ENCODE measurements at places on chromosomes 12 and 14.

DNA sequence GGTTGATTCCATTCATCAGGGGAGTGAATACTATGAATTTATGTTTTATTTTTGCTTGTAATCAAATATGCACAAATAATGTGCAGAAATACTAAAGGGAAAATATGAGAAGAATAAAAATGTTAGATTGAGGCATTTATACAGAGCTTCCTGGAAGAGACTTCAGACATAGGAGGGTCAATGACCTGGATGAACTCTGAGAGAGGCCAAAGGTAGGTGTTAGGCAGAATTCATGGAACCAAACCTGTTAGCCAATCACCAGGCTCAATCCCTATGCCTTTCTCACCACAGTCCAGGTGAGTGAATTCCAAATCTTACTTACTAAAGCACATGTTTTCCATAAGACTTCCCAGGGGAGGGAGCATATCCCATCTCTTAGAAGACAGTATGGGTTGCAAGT lies 130.4 kb upstream of the NTF3 start:
- no peak overlapping the region for H3K27ac ChIP-seq
- no peaks in the 10 kb centered on the region for H3K36me3 ChIP-seq
- no peaks in the 10 kb centered on the region for H3K4me1 ChIP-seq
- H3K27me3 ChIP-seq: no peaks in the 10 kb centered on the region
- DNase-seq: no peak

- H3K36me3 ChIP-seq: no peaks in the 10 kb centered on the region
- H3K27ac ChIP-seq: no peak overlapping the region
- DNase-seq: no peak
- H3K4me3 ChIP-seq: no peak overlapping the region
- no peaks in the 10 kb centered on the region for H3K27me3 ChIP-seq
These were observed 227.1 kb downstream of the NUBPL start for GRCh38 chr14:31788340-31788739.

GRCh38 chr12:6358881-6359280 lies 16.5 kb downstream of the SCNN1A start:
- peaks cover 8% of the 10 kb centered on the region for H3K4me1 ChIP-seq
- H3K4me3 ChIP-seq: no peak overlapping the region
- H3K27me3 ChIP-seq: no peaks in the 10 kb centered on the region

DNA sequence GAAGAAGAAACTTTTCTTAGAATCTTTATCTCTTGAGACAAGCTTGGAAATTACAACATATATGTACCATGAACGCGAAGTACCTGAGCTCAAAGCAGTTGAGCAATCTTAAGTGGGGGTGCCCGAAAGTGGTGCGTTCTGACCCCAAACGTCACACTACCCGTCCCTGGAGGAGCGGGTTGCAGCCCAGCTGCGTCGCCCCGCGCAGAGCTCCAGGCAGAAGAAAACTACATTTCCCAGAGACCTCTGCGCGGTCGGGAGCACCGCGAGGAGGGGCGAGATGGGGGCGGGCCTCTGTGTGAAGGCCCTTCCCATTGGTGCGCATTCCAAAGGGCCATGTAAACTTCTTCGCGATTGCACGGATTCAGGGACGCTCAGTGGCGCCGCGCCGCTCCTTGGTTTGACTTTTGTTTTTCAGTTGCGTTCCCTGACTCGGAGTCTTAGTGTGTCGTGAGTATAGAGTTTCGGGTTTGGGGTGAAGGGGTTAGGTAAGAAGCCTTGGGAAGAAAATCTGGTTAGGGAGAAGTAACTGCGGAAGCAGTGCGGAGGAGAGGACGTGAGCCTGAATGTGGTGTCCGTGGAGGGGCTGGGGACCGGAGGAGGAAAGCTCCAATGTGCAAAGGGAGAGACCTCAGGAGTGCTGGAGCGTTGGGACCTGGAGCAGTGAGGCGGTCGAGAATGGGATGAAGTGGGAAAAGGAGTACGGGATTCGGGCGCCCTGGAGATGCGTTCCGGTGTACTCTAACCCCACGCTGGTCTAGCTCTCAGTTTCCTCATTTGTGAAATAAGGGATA lies at the start of gene CCDC77:
CCDC77 (plus strand) TSS at position 410 of the 794 bp plus-strand sequence. CDS start 7,740 bp downstream, outside the sequence.
- H3K4me3 ChIP-seq: peak within 1 kb of the TSS; percentile 82
- peaks cover 6% of the 10 kb centered on the region for H3K4me1 ChIP-seq
- no peaks in the 10 kb centered on the region for H3K27me3 ChIP-seq
- no peaks in the 10 kb centered on the region for H3K36me3 ChIP-seq
- DNase-seq: peak; percentile 72

DNA sequence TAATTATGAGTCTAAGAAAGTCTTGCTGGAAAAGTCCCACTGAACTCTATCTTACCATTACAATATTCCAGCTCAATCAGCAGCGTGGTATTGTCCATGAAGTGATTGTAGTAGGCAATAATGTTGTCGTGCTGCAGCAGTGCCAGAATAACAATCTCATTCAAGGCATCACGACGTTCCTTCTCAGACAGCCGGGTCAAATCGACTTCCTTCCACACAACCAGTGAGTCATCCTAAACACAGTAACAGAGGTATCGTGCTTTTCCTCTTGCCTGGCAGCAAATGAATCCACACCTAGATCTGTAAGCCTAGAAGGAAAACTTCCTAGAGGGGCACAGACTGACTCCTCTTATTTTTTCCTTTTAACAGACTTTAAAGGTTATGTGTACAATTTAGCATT lies 2.9 kb downstream of the NEK9 start:
- no peak for DNase-seq
- H3K27me3 ChIP-seq: no peaks in the 10 kb centered on the region
- peaks cover 6% of the 10 kb centered on the region for H3K36me3 ChIP-seq
- peaks cover 23% of the 10 kb centered on the region for H3K4me1 ChIP-seq
- no peak overlapping the region for H3K4me3 ChIP-seq

DNA sequence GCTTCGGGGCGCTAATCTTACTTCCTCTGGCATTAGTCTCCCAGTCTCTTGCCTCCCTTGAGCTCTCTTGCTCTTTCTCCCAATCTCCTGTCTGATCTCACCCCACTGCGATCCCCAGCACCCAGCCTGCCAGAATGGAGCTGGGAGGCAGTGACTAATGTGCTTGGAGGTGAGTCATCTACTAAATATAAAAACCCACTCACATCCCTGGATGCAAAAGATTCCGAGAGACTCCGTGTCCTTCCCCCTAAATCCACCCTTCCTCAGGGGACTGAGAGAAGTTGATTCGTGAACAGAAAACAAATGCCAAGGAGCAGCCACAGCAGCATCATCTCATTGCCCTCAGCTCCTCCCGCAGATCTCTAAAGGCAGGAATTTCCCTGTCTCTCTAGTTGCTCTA lies 45.7 kb upstream of the KCNA5 start:
- no peaks in the 10 kb centered on the region for H3K36me3 ChIP-seq
- H3K27me3 ChIP-seq: no peaks in the 10 kb centered on the region
- DNase-seq: peak; percentile 60
- peak overlapping the region; percentile 86 for H3K27ac ChIP-seq

GRCh38 chr12:88650715-88651114 lies 70.4 kb upstream of the KITLG start:
- no peak for DNase-seq
- H3K4me3 ChIP-seq: no peak overlapping the region
- no peaks in the 10 kb centered on the region for H3K36me3 ChIP-seq
- no peaks in the 10 kb centered on the region for H3K4me1 ChIP-seq
- H3K27me3 ChIP-seq: no peaks in the 10 kb centered on the region

DNA sequence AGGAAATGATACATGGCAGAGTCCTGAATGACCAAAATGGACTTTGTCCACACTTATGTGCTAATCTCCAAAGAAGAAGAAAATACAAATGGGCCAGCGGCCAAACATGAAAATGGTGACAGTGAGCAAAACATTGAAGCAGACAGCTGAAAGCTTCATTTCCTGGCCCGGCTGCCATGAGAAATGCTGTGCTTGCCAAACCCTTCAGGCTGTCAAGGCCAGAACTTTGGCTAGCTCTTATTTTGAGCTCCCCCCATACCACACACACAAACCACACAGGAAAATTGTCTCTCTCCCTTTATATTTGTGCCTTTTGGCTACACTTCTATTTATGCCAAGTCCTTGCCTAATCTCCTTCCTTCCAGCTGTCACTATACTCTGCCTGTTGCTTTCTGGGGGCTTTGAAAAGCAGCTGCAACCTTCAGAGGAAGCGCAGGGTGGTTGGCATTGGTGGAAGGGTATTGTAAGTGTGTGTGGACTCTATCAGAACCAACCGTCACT lies 323.8 kb downstream of the RAD51B start:
- no peak for DNase-seq
- H3K27ac ChIP-seq: no peak overlapping the region
- H3K27me3 ChIP-seq: no peaks in the 10 kb centered on the region
- H3K4me3 ChIP-seq: no peak overlapping the region
- peaks cover 33% of the 10 kb centered on the region for H3K4me1 ChIP-seq
- H3K36me3 ChIP-seq: no peaks in the 10 kb centered on the region

GRCh38 chr14:56082880-56083279 lies 35.3 kb upstream of the PELI2 start:
- no peak overlapping the region for H3K4me3 ChIP-seq
- H3K27ac ChIP-seq: no peak overlapping the region
- no peak for DNase-seq
- H3K4me1 ChIP-seq: no peaks in the 10 kb centered on the region
- H3K36me3 ChIP-seq: no peaks in the 10 kb centered on the region

DNA sequence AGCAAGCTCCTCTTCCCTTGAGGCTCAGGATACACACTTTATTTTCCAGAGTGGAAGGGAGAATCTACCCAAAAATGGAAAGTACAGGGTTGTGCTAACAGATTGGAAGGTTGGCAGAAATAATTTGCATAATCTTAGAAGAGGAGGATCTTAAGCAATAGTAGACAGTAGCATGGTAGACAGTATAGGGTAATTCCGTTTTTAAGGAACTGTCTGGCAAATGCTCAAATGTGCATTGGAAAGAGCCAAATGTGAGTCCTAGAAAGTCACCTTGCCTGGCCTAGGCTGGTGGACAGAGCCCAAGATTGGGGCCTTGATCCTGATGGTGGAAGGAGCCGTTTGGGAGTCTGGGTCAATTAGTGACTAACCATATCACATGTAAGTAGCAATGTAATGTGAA lies 13.1 kb upstream of the CARMIL3 start:
- DNase-seq: no peak
- no peak overlapping the region for H3K4me3 ChIP-seq
- H3K27ac ChIP-seq: no peak overlapping the region

GRCh38 chr12:31033681-31034080 lies 40.0 kb upstream of the DDX11 start:
- no peak for DNase-seq
- H3K4me3 ChIP-seq: no peak overlapping the region
- no peaks in the 10 kb centered on the region for H3K36me3 ChIP-seq

- no peak for DNase-seq
- H3K27me3 ChIP-seq: no peaks in the 10 kb centered on the region
- H3K4me3 ChIP-seq: no peak overlapping the region
- H3K27ac ChIP-seq: no peak overlapping the region
These were observed 577.0 kb upstream of the TBX3 start for GRCh38 chr12:115260762-115261675.

DNA sequence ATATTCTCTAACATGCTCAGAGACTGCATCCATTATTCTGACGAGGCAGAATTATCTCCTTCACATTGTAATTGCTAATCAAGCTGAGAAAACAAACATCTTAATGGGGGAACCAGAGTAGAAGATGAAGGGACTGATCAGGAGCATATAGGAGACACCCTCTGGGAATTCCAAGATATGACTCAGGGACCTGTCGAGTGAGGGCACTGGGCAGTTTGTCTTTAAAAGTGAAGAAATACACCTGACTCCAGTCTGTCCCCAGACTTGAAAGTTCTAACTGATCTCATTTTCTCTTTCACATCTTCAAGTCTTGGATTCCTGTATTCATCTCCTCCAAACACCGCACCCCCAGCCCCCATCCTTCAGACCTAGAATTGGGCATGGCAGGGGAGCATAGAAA lies 226.9 kb upstream of the PLXNC1 start:
- no peak overlapping the region for H3K4me3 ChIP-seq
- no peaks in the 10 kb centered on the region for H3K36me3 ChIP-seq
- H3K27me3 ChIP-seq: no peaks in the 10 kb centered on the region
- H3K4me1 ChIP-seq: peaks cover 16% of the 10 kb centered on the region
- DNase-seq: no peak
- H3K27ac ChIP-seq: no peak overlapping the region

- peaks cover 12% of the 10 kb centered on the region for H3K4me1 ChIP-seq
- no peak for DNase-seq
- H3K27ac ChIP-seq: no peak within 1 kb of the TSS
- H3K36me3 ChIP-seq: peaks cover 7% of the 10 kb centered on the region
These were observed at the start of gene B3GNT4 for GRCh38 chr12:122203301-122204166. B3GNT4 (plus strand) TSS chr12:122203709; CDS start chr12:122204619, 910 bp downstream.

- H3K4me3 ChIP-seq: no peak overlapping the region
- DNase-seq: no peak
- H3K36me3 ChIP-seq: no peaks in the 10 kb centered on the region
- no peaks in the 10 kb centered on the region for H3K27me3 ChIP-seq
These were observed 192.8 kb downstream of the NTF3 start for GRCh38 chr12:5624486-5625272.

DNA sequence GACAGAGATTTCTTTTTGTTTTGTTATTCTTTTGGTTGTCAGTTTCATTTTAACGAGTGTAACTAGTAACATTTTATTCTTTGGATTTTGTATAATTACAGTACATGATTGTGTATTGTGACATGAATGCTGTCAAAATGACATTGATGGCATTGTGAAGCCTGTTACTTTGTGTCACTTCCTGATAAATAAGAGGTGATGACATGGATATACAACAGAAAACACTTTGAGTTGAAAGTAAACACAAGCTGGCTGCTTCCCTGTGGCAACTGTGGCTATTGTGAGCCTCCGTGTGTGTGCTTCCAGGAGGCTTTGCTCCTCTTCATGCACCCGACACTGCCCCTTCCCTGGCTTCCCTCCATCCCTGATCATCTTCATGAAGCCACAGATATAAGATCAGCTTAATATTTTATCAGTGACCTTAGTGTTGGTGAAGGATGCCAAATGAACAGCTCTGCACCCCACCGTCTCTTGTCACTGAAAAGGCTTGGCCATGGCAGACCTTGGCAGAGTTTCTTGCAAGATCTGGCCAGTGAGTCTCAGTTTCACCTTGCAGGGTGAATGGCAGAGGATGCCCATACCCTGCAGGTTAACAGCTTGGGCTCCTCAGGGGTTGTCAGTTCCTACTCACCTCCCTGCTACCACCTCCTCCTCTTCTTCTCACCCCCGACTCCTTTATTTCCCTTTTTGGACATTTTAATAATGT lies 191.9 kb downstream of the EPS8 start:
- H3K4me1 ChIP-seq: peaks cover 15% of the 10 kb centered on the region
- H3K27me3 ChIP-seq: no peaks in the 10 kb centered on the region
- H3K4me3 ChIP-seq: no peak overlapping the region

GRCh38 chr12:14280921-14281320 lies 84.6 kb upstream of the ATF7IP start:
- no peaks in the 10 kb centered on the region for H3K36me3 ChIP-seq
- no peaks in the 10 kb centered on the region for H3K4me1 ChIP-seq
- H3K27me3 ChIP-seq: no peaks in the 10 kb centered on the region
- no peak overlapping the region for H3K27ac ChIP-seq
- DNase-seq: no peak

DNA sequence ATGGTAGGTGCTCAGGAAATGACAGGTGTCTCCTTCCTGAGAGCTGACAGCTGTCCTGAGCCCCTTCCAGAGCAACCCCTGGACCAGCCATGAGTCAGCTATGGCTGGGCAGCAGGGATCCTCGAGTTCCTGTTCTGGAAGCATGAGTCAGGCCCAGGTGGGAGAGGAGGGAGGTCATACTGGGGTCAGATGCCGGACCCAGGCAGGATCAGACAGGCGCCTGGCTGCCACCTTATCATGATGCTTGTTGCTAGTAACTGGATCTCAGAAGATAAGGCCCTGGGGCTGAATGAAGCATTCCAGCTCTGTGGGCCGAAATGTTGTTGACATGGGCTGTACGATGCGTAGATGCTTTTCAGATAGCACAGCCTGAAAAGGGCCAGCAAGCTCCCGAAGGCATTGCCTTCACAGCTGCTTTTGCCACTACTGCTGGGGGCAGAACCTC lies 17.4 kb upstream of the KRT7 start:
- no peaks in the 10 kb centered on the region for H3K27me3 ChIP-seq
- H3K4me3 ChIP-seq: no peak overlapping the region
- no peak for DNase-seq
- peak overlapping the region; percentile 49 for H3K27ac ChIP-seq
- H3K36me3 ChIP-seq: no peaks in the 10 kb centered on the region
